CD4-positive, alpha-beta T cell (primary cell): ENCODE measurements at places on chromosomes 16 and 17.

DNA sequence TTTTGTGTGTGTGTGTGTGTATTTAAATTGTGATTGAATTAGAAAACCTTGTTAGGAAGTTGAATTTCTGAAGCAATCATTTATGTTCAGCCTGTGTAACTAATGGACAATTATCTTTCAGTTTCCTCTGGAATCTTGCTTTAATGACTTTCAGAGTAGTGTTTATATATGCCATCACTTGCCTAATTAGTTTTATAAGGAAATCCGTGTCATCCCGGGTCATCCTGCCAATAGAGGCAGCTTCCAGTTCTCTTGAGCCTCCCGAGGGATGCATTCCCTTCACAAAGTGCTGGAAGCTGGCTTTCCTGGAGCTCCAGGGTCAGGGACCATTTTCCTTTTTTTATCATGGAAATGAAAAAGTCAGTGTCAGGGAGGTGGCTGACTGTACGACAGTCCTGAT lies 42.9 kb downstream of the PRKCA start:
- no peak for DNase-seq

DNA sequence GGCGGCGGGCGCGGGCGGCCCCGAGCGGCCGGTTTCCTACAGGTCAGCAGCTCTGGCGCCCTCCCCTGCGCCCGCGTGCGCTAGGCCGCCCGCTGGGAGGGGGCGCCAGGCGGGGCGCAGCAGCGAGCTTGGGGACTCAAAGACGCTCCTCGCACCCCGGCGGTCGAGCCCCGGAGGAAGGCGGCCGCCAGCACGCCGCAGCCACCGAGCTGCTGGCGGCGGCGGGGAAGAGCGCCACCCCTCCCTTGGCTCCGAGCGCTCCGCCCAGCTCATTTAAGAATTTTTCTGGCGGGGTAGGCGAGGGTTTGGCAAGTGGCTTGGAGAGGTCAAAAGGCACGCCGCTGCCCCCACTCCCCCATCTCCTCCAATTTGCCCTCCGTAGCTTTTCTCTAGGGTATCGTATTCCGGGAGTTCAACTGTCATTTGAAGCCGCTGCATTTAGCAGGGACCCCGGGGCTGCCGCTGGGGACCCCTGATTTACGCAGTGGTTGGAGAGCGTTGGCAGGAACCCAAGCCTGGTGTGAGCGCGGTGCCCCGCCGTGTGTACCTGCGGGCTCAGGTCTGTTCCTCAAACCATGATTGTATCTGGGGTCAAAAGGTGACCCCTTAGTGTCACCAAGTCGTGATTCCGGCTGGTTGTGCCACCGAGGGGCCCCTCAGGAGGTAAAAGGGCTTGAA lies 59.5 kb upstream of the GSE1 start:
- peak; percentile 24 for DNase-seq

- no peak for DNase-seq
Observed at GRCh38 chr16:56956756-56957155, 5.0 kb upstream of the CETP start.

- no peak for DNase-seq
Observed at GRCh38 chr17:5581655-5582054, 2.7 kb downstream of the NLRP1 start.

- no peak for DNase-seq
Observed at GRCh38 chr16:77439106-77439505, 4.3 kb upstream of the ADAMTS18 start.

DNA sequence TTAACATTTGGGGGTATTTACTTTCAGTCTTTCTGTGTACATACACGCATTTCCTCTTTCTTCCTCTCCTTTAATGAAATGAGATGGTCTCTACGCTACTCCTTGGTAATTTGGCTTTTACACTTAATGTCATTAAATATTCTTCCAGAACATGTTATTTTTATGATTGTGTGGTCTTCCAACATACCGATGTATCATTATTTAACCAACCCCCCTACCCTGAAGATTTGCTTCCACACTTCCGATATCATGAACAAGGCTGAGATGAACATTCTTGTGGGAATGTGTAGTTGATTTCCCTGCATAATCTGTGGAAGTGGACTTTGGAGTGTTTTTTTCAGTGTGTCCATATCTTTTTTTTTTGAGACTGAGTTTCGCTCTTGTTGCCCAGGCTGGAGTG lies 2.3 kb upstream of the PGS1 start:
- DNase-seq, result no peak

DNA sequence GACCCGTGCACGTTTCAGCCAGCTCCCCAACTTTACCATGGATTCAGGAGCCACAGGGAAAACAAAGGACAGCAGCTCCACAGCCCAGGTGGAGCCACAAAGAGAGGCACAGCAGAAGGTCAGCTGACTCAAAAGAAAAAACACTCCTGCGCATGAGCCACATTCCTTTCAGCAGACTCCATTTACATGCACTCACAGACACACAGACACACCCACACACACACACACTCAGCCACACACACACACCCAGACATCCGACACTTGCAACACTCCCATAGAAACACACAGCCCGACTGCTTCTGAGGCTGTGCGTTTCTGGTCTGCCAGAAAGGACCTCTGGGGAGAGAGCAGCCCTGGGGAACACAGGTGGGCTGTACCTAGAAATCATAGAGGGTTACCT lies 2335.5 kb downstream of the TP53TG3F start:
- DNase-seq, result no peak

GRCh38 chr17:9020824-9021157 lies 519 bp upstream of the NTN1 start:
- DNase-seq, result no peak

DNA sequence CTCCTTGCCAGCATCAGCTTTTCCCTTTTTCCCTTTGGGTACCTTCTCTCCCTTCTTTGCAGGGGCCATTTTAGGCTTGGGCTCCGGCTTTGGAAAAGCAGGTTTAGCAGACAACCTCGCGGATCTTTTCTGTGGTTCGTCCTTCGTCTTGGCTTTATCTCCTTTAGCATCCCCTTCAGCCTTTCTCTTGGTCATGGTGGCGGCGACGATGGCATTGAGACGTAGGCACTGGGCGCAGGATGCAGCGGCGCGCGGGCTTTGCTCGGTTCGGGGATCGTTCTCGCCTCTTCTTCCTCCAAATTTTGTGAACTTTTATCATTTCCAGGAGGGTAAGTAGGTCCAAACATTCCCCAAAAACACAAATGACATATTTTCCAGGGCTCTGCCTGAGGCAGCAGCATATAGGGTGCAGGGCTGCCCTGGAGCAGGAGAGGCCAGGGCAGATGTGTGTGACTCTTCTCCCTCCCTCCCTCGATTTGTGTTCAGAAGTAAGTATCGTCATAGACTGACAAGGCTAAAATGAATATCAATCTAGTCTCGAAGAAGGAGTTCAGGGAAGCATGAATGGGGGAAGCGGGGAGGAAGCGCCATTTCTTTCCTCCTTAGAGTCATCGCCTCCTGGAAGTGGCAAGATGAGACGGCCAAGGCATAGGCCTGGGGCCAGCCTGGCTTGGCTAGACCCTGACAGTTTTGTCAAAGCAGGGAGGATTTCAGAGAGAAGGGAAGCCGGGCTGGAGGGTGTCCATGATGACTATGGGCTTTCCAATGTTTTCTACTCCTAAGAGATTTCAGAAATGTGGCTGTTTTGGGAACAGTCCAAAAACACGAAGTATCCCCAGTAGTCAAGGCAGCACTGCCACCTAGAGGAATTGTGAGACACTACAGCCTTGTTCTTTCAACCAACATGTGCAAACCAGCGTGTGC lies 13.2 kb downstream of the CHCT1 start:
- peak; percentile 31 for DNase-seq

GRCh38 chr17:32546031-32546444 lies 59.2 kb downstream of the CDK5R1 start:
- no peak for DNase-seq

DNA sequence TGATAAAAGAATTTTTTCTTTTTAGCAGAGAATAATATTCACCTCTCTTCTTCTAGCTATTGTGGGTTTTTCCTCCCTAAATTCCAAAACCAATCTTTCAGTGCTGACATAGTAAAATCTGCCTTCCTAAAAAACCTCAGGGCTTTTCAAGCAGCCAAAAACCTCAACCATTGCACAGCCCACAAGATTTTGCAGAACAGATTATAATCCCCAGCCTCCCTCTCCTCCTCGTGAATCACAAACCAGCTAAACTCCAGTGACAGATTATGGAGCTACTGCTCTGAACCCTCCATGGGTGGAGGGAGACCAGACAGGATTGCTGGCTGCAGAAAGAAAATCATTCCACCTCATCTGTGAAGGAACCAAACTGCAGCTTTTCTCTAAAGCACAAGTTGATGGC lies 341.6 kb downstream of the SOX9 start:
- DNase-seq, result no peak

GRCh38 chr16:68520649-68521086 lies 18.4 kb upstream of the ZFP90 start:
- peak; percentile 84 for DNase-seq

- no peak for DNase-seq
Observed at GRCh38 chr17:44095647-44096496, 25.3 kb downstream of the G6PC3 start.
